NCI-H1092 (cell line): ENCODE measurements at places on chromosomes 4 and X.

GRCh38 chrX:47175588-47175980 lies 18.0 kb upstream of the UBA1 start:
- no peak for DNase-seq

GRCh38 chrX:50768801-50769200 lies 45.2 kb downstream of the SHROOM4 start:
- no peak for DNase-seq

DNA sequence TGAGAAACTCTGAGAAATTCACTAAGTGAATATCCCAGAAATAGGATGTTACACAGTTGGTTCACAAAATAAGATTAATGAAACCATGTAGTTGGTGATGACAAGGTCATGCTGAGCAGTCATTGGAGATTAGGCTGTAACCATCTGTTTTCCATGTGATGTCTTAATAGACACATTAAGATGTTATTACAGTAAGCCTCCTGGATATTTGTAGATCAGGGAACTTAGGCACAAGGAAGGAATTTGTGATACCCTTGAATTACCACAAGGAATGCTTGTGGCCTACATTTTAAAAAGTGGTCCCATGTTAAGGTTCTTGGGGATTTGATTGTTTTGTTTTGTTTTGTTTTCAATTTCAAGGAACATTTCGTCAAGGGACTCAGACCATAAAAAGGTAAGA lies 185.6 kb upstream of the BANK1 start:
- DNase-seq = no peak

DNA sequence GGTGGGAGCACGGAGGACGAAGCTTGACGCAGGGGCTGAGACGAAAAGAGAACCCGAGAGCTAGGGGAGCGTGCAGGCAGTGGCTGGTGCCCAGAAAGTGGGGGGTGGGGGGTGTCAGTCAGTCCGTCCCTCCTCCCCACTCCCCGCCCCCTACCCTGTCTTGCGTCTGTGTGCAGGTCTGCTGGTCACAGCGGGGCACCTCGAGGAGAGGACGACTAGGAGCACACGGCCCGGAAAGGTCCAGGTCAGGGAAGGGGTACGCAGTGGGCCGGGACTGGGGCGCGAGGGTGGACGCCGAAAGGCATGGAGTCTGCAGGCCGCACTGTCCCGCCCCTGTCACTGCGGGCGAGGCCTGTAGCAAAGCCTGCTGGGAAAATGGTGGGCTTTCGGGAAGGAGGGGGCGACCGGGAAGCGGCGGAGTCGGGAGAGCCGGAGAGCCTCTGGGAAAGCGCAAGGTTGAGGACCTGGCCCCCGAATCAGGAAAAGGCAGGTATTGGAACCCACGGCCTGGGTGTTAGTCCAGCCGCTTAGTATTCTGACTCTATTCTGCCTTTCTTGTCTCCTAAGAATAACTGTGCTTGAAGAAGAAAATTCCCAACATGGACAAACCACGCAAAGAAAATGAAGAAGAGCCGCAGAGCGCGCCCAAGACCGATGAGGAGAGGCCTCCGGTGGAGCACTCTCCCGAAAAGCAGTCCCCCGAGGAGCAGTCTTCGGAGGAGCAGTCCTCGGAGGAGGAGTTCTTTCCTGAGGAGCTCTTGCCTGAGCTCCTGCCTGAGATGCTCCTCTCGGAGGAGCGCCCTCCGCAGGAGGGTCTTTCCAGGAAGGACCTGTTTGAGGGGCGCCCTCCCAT lies 769 bp downstream of the TCEAL1 start:
- DNase-seq = peak; percentile 77

GRCh38 chrX:131747173-131747572 lies 203.3 kb downstream of the OR13H1 start:
- DNase-seq = peak; percentile 86

DNA sequence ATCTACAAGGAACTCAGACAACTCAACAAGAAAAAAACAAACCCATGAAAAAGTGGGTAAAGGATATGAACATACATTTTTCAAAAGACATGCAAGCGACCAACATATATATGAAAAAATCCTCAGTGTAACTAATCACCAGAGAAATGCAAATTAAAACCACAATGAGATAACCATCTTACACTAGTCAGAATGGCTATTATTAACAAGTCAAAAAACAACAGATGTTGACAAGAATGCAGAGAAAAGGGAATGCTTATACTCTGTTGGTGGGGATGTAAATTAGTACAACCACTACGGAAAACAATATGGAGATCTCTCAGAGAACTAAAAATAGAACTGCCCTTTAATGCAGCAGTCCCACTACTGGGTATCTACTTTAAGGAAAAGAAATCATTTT lies 12.1 kb downstream of the NIPAL1 start:
- no peak for DNase-seq

GRCh38 chr4:5381961-5382441 lies 326.4 kb downstream of the EVC2 start:
- DNase-seq = no peak
